ENCODE measurements at places on chromosomes 2 and 18.

GRCh38 chr2:241230435-241230834 is 42.0 kb downstream of the ANO7 start:
- no peak for DNase-seq

DNA sequence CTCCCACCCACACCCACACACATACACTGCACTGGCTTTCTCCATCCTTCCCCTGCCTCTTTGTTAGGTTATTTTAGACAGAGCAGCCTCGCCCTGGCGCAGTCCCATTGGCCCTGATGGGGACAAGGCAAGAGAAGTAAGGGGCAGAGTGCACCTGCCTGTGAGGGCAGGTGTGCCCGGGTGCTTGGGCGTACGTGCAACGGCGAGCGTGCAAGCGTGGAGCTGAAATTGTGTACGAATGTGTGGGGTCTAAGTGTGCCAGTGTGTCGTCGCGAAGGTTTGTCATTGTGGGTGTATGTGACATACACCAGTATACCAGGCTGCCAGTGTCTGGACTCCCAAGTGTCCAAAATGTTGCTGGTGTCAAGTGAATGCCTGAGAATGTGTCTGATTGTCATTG is 544 bp downstream of the LRATD1 start:
- no peak for DNase-seq

DNA sequence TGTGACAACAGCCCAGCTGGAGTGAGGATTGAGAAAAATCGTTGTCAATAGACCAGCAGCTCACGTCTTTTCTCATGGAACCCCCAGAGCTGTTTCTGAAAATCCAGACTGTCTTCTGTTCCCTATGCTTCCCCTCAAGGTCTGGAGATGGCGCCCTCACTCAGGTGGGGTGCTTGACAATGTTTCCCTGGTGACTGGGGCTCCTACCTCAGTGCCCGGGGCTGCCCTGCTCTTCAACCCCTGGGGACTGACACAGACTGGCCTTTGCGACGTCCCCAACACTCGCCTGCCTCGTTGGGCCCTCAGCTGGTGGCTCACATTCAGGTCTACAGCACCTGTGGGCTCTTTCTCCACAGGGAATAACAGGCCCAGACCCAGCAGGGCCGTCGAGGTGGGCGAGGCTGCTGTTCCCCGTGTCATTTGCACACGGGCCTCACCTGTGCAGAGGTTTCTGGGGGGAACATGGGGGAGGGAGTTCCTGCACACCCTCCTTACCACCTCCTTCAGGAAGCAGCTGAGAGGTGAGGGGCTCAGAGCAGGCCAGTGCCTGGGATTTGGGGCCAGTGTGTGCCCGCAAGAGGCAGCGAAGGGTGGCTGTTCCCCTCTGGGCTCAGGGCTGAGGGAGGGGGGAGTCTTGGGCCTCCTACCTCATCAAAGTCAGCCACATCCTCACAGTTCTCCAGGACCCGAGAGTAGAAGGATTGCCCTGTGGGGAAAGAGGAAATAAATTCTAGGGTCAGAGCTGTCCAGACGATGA is 59.3 kb upstream of the OTOF start:
- DNase-seq, result no peak

DNA sequence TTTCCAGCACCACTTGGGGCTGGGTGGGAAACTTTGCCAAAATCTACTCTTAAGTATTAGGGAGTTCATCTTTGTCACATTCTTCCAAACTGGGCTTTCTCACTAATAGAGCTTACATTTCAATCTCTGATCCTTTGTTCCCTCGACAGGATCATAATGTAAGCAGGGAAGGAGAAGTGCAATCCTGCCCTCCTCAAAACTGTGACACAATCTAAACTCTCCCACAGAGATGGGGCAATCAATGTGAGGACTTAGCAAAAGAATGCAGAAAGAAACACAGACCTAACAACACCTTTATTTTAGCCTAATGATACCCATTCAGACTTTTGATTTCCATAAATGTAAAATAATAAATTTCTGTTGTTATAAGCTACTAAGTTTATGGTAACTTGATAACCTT is 40.8 kb downstream of the DSEL start:
- no peak for DNase-seq

- DNase-seq, result no peak
Measured at GRCh38 chr2:179044500-179044899, 5.4 kb downstream of the CCDC141 start.

DNA sequence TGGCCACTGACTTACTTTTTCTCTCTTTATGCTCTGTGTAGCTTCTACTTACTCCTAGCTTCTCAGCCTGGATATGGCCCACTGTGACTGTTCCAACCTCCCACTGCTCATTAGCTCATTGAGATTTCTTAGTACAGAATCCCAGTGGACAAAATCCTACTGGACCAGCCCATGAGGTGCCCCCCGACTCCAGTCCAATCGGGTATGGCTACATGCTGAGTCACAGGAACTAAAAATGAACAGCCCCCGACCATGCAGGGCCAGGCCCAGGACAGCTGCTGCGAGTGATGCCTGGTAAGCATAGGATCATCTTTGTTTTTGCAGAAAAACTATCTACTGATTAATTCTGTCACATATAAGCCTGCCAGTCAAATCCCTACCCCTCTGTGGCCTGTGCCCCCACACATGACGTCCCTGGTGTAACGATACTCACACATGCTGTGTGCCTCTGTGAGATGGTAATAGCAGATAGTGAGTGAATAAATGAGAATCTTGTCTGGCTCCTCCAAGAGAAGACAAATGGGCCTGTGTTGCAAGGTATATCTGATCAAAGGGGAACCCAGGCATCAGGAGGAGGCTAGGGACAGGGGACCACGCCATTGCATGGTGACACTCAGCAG is 85.9 kb upstream of the KLF7 start:
- no peak for DNase-seq

Data from CD4-positive, alpha-beta T cell treated with Interleukin-2 at 100 ng/mL for 4 hours (primary cell).